Bronchial smooth muscle cell (primary cell): ENCODE measurements at places on chromosomes 1 and 21. TPM values are rescaled to one million over a fixed set of nuclear protein-coding genes. Genes with fewer than 3 reads are reported as not detected.

Gene TRIM58
- total RNA-seq: not detected in 2 replicates

Gene TBCE
- total RNA-seq: 16.9 and 24.1 TPM in 2 replicates

Gene OR2L2
- not detected in 2 replicates for total RNA-seq

Gene KLF18
- total RNA-seq: not detected in 2 replicates

Gene GUCA2A
- total RNA-seq: not detected in 2 replicates

Gene ANGPTL1
- 3.0 and 3.9 TPM in 2 replicates for total RNA-seq
